ENCODE measurements at places on chromosomes 2 and 18.

DNA sequence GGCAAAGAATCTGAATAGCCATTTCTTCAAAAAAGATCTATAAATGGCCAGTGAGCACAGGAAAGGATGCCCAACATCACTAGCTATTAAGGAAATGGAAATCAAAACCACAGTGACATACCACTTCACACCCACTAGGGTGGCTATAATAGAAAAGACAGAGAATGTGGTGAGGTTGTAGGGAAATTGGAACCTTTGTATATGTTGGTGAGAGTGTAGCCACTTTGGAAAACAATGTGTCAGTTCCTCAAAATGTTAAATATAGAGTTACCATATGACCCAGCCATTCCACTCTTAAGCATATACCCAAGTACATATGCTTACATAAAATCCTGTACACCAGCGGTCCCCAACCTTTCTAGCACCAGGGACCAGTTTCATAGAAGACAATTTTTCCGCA, 152.8 kb downstream of the SMAD2 start:
- DNase-seq = no peak

GRCh38 chr2:27370026-27370815, at the start of the genes EIF2B4 and SNX17:
EIF2B4 (minus strand) TSS chr2:27370338; CDS start chr2:27370314, 24 bp downstream.
SNX17 (plus strand) TSS chr2:27370616; CDS start chr2:27370744, 128 bp downstream.
- DNase-seq = peak; percentile 99

DNA sequence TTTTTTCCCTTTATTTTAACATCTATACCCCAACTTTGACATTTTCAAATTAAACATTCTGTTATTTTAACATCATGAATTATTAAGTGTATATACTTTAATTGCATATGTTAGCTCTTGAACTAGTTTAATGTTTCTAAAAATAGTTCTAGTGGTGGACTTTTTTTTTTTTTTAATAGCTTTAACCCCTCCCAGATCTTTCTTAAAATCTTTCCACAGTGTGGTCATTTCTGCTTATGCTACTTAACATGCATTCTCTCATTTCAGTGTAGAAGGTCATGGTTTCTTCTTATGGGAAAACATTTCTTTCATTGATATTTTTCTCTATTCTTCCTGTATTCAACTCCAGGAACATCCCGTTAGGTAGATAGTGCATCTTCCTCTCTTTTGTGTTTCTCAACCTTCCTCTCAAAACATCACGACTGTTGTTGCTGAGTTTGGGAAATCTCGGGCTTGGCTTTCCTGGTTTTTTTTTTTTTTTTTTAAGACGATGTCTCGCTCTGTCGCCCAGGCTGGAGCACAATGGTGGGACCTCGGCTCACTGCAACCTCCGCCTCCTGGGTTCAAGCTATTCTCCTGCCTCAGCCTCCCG, 849 bp upstream of the TMEM18 start:
- DNase-seq = peak; percentile 5

DNA sequence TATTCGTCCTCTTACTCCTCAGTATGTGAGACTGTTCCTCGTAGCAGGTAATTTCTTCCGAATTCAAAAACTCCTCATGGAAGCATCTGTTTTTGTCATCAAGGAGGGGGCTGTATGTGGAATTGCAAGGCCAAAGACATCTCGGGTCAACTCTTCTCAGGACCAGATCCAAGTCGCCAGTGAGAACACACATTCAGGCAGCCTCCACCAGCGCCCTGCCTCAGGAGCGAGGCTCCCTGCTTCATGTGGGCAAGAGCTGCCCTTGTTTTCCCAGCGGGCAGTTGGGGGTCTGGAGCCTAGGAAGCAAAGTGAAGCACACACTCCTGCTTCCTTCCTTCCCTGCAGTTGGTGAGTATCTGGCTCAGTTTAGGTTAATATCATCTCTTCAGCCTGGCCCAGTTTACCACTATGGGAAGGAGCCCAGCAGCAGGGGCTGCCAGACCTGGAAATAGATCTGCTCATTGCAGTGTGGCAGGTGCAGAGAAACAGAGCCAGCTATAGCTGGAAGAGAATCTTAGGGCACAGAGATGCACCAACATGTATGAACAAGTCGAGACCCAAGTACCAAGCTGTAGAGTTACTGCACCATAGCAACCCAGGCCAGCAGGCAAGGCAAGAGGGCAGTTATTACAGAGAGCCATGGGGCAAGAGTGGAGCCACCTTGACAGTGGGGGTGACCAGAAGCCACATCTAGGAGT, 25.3 kb downstream of the TMEM127 start:
- no peak for DNase-seq

DNA sequence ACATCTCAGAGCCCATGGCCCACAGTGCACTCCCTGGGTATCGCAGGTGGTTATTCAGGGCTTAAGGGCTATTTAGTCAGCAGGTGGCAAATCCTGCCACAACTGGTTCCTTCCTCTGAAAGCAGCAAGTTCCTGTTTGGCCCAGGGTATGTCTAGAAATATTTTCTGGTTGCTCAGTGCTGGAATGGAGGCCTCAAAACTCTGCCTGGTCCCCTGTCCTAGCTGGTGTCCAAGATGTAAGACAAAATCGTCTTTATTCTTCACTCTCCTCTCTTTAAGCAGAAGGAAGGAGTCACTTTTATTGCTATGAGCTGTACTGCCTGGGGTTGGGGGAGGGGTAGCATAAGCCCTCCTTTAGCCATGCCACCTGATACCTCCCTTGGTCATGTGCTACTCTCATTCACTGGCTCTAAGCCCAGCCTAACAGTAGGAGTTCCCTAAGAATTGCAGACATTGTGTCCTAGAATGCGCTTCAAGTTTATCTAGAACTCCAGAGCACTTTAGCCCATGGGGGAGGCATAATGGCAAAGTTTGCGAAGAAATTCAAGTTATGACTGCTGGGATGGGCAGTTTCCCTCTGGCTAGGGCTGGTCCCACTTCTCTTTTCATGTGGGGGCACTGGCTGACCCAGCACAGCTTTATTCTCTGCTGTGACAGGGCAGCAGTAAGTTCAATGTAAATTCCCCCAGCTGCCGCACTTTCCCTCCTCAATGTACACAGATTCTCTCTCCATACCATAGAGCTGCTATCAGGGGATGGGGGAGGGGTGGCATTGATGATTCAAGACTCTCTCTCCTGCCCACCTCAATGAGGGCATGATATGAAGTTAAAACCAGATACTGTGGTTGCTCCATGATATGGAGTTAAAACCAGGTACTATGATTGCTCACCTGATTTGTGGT, 27.1 kb upstream of the CWC22 start:
- DNase-seq = no peak

DNA sequence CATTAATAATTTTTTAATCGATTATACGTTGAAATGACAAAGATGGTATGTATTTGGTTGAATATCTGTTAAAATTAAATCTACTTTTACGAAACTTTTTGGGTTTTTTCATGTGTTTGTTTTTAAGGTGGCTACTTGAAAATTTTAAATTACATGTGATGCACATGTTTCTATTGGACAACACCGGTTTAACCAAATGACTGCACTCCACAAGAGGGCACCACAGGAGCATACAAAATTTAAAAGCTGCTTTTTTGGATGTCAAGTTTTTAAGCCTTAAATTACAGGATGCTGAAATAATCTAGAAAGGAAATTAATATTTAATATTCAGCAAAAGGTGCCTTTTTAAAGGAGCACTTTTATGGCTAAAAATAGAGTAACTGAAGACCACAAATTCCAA, 98.7 kb downstream of the ACVR1 start:
- DNase-seq = peak; percentile 39

DNA sequence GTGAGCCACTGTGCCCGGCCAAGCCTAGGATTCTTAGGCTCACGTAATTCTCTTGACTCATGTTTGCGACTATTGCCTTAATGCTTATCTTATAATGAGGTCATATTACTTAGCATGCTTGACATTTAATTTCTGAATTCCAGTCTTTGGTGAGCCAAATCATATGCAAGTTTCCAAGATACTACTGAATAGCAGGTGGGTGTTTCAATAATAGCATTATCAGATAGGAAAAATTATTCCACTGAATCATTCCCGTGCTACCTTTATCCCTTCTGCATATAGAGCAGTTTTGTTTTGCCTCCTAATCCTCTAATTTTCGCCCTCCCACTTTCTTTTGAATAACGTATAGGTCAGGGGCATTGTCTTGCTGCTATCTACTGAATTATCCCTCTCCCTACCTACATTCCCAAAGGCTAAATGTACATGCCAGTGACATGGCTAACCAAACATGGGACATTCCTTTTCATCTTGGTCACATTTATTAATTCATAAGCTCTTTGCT, 4.9 kb downstream of the DAW1 start:
- DNase-seq = no peak

- DNase-seq = no peak
These were observed 97.2 kb downstream of the SEPTIN10 start for GRCh38 chr2:109516445-109517117.

- DNase-seq = no peak
These were observed 397.8 kb downstream of the NBAS start for GRCh38 chr2:15163326-15163725.

DNA sequence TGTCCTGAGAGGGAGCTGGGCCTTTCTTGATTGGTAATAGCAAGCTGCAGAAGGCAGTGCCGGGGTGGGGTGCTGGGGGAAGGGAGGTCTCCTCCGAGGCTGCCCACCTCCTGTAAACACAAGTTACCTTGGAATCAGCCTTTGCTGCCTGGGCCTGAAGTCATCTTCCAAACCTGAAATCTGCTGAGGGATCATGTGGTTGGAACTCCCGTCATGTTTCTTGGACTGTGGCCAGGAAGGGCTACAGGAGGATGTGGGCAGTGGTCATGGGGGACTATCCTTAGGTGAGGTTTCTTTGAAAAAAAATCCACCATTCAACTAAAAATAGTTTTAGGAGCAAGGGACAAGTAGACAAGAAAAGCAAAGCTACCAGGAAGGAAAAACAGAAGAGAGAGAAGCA, 74.2 kb downstream of the CDK15 start:
- DNase-seq = no peak

DNA sequence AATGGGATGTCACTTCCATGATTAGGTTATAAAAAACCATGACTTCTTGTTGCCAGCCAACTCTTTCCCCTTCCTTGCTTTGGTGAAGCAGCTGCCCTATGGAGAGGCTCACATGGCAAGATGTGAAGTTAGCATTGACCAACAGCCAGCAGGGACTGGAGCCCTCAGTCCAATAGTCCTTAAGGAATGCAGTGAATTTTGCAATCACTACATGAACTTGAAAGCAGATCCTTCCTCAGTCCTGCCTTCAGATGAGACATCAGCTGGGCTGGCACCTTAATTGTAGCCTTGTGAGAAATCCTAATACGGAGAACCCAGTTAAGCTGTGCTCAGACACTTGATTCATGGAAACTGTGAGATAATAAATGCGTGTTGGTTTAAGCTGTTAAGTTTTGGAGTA, 61.8 kb downstream of the ATP8B1 start:
- no peak for DNase-seq

DNA sequence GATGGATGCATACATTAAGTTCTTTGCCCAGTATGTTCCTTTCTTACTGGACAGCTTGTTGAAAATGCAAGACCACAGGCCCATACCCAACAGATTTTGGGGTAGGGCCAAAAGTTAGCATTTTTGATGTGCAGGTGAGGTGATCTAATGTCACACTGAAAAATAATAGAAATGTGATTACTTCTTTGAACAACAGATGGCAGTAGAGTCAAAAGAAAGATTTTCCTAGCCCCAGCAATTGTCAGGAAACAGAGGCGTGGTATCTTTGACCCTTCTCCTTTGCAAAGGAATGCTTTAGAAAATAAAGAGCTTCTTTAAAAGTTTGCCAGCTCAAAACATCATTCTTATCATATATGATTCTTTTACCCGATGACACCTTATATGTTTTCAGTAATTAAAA, 343.6 kb upstream of the SYT4 start:
- DNase-seq = no peak

DNA sequence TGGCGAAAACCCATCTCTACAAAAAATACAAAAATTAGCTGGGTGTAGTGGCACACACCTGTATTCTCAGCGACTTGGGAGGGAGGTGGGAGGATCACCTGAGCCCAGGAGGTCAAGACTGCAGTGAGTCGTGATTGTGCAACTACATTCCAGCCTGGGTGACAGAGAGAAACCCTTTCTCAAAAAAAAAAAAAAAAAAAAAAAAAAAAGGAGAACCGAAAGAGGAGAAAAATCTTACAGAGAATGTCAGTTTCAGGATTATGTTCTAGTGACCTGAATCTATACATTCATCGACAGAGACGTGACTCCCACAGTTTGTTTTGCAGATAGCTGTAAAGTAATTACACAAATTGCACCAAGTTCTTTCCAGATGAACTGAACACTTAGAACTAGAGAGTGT, 187.8 kb downstream of the FTCDNL1 start:
- DNase-seq = no peak

GRCh38 chr2:7118606-7119131, 201.5 kb downstream of the RNF144A start:
- DNase-seq = no peak

- no peak for DNase-seq
These were observed 161.1 kb downstream of the KCNH7 start for GRCh38 chr2:162677476-162677875.

DNA sequence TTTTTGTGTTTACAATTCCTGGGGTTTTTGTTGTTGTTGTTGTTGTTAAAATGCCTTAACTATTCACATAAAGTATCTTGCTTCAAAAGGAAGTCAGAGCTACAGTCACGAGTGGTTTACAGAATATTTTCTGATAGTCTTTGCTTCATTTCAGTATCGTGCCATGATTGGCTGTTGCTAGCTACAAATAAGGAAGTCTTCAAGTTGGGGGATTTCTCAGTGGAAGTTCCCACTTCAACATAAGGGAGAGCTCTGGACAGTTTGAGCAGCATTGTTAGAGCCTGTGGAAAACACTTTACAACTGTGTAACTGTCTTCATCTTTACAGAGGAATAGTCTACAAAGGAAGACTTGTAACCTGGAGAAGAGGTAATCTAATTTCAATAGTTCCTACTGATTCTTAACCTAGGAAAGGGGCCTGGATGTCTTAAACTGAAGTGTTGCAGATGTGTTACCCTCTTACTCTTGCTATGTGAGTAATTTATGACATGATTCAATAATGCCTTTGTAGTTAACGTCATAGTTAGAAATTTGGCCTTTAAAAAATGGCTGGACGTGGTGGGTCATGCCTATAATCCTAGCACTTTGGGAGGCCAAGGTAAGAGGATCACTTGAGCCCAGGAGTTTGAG, 23.4 kb upstream of the TANK start:
- DNase-seq = peak; percentile 22

DNA sequence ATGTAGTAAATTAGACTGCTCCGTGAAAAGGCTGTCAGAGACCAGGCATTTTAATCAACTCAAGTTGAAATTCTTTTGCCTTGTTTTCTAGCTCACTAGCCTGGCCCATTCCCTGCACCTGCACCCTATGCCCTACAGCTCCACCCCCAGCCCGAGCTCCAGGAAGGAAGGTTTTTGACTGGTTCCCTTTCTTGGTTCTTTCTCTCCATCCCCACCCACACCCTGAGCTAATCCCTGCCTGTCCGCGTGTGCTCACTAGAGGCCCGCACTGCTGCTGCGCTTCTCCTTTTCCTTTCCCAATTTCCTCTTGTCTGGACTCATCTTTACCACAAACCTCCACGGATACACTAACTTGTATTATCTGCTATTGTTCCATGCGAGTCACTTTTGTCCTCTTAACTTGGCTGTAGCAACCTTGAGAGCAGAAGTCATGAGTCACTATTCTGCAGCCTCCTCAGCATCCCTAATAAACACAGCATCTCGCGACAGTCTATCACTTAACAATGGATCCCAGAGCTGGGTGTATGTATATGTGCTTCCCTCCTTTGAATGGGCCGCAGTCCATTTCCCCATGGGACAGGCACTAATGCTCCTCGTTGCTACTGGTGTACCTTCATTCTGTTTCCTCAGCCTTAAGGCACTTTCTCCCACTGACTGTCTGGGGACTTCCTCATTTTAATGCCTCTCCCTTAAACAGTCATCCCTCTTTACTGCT, 36.5 kb downstream of the COLEC12 start:
- no peak for DNase-seq

Measured in hematopoietic multipotent progenitor cell treated with erythropoietin and hydrocortisone succinate and interleukin-3 and kit ligand, for 15 days (in vitro differentiated cells).